Fibroblast of lung (primary cell): ENCODE measurements at places on chromosomes 12 and 14.

GRCh38 chr14:59126714-59127436 is 61.6 kb upstream of the DAAM1 start:
- peak; percentile 76 for DNase-seq

- no peak for DNase-seq
Measured at GRCh38 chr14:99330316-99331240, 58.6 kb upstream of the BCL11B start.

GRCh38 chr12:17076028-17076744 is 470.2 kb upstream of the LMO3 start:
- DNase-seq, result no peak

GRCh38 chr12:25320123-25321006 is 69.6 kb upstream of the KRAS start:
- no peak for DNase-seq

GRCh38 chr14:81337073-81337472 is 63.1 kb downstream of the STON2 start:
- DNase-seq, result no peak

GRCh38 chr14:35727764-35728163 is 81.3 kb downstream of the RALGAPA1 start:
- DNase-seq, result no peak

- no peak for DNase-seq
Measured at GRCh38 chr12:8453021-8453513, 2.7 kb upstream of the CLEC6A start.

GRCh38 chr12:51590347-51591015 is 552 bp upstream of the SCN8A start:
- DNase-seq, result peak; percentile 73

- DNase-seq, result no peak
Measured at GRCh38 chr12:126139355-126139754, 1074.1 kb downstream of the AACS start.

GRCh38 chr12:121534495-121535148 is 46.2 kb downstream of the KDM2B start:
- no peak for DNase-seq
